Ovary (tissue), 10 donors: ENCODE measurements at places on chromosomes 4 and X. TPM values are rescaled to one million over a fixed set of nuclear protein-coding genes. Genes with fewer than 3 reads are reported as not detected.

RBMXL3 gene
- total RNA-seq, result not detected

CENPE gene
- total RNA-seq, result 1.8 TPM

SPANXB1 gene
- total RNA-seq, result not detected

ZNF718 gene
- total RNA-seq, result 4.8 TPM

OTC gene
- 0.28 TPM for total RNA-seq

COL4A5 gene
- 18.8 TPM for total RNA-seq

ARSH gene
- not detected for total RNA-seq

NXF2B gene
- not detected for total RNA-seq

GRCh38 chrX:20042221-20042620 lies 51.4 kb upstream of the BCLAF3 start:
- no peaks in the 10 kb centered on the region for H3K27me3 ChIP-seq
- H3K4me1 ChIP-seq, result no peaks in the 10 kb centered on the region
- H3K4me3 ChIP-seq, result no peak overlapping the region
- H3K27ac ChIP-seq, result no peak overlapping the region
- DNase-seq, result no peak

DNA sequence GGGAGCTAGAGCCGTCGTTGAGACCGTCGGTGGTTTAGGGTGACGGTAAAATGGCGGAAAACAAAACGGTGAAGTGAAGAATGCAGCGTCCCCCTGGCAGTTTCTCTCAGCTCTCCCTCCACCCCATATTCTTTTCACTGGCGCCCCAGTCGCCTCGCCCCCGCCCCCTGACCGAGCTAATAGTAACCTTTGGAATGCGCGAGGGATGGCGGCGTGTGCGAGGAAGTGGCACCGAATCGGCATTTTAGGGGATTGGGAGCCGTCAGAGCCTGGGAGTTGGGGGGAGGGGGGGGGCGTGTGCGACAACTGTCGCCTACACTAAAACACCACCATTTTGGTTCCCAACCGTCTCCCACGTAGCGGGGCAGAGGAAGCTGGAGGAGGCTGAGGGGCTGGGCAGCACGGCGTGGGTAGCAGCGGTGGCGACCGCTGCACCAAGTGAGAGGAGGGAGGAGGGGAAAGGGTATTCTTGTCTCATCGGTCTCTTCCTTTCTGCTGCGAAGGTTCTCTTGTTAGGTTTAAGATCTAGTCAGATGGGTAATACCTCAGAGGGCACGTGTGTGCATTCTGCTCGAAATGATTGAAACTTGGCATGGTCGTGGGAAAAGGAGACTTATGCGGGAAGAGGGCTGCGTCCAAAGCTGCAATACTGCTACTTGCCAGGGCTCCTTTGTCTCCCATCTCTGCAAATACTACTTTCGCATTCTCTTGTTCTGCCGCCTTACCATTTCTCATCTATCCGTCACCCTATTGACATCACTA lies 840 bp downstream of the ZNF711 start:
- H3K36me3 ChIP-seq, result no peaks in the 10 kb centered on the region
- peak; percentile 17 for DNase-seq
- H3K27ac ChIP-seq, result no peak overlapping the region
- peak overlapping the region; percentile 53 for H3K4me3 ChIP-seq
- H3K27me3 ChIP-seq, result no peaks in the 10 kb centered on the region
- no peaks in the 10 kb centered on the region for H3K4me1 ChIP-seq

DNA sequence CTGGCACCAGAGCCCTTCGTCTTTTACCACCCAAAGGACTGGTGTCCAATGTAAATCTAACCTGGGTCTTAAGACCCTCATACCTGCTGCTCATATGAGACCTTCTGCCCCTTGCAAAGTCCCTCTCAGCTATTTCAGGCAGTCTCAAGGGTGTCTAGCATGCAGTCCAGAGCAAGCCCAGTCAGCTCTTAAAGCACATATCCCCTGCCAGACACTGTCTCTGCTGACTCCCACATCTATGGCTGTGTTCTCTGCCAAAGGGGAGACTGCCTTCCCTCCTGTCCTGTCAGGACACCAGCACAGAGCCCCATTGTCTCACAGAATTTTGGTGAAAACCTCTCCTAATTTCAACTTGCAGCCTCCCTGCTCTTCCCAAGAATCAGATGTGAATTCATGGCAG lies 118.5 kb downstream of the PARM1 start:
- no peak overlapping the region for H3K27ac ChIP-seq
- no peak overlapping the region for H3K4me3 ChIP-seq
- no peaks in the 10 kb centered on the region for H3K27me3 ChIP-seq
- H3K4me1 ChIP-seq, result no peaks in the 10 kb centered on the region

DNA sequence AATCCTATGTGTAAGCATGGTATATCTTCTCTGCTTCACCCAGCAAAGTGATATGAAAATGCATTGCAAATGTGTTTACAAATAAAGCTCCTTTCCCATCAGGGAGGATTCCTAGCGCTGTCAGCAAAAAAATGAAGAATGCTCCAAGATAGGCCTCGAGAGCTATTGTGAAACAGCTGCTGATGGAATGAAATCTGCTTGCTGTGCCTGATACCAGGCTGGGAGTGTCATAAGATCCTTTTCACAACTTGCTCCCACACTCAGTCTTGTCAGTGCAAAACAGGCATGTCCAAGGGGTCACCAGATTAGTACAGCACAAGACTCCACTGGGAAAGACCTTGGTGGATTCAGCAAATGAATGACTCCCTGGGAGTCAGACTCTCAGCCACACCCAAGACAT lies 34.1 kb downstream of the HNRNPH2 start:
- H3K4me1 ChIP-seq, result no peaks in the 10 kb centered on the region
- H3K27ac ChIP-seq, result no peak overlapping the region
- no peak for DNase-seq

GRCh38 chr4:114038762-114039387 lies 59.4 kb upstream of the ARSJ start:
- H3K36me3 ChIP-seq, result no peaks in the 10 kb centered on the region
- H3K4me1 ChIP-seq, result no peaks in the 10 kb centered on the region
- H3K27me3 ChIP-seq, result no peaks in the 10 kb centered on the region

DNA sequence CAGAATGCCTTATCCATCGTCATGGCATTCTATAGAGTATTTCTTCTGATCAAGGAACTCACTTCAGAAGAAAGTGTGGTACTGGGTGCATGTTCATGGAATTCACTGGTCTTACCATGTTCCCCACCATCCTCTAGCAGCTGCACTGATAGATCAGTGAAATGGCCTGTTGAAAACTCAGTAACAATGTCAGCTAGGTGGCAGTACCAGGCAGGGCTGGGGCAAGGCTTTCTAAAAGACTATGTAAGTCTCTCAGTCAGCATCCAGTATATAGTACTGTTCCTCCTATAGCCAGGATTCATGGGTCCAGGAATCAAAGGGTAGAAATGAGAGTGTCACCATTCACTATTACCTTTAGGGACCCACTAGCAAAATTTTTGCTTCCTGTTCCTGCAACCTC lies 15.8 kb upstream of the LDB2 start:
- H3K36me3 ChIP-seq, result no peaks in the 10 kb centered on the region
- no peak overlapping the region for H3K27ac ChIP-seq
- no peaks in the 10 kb centered on the region for H3K4me1 ChIP-seq

DNA sequence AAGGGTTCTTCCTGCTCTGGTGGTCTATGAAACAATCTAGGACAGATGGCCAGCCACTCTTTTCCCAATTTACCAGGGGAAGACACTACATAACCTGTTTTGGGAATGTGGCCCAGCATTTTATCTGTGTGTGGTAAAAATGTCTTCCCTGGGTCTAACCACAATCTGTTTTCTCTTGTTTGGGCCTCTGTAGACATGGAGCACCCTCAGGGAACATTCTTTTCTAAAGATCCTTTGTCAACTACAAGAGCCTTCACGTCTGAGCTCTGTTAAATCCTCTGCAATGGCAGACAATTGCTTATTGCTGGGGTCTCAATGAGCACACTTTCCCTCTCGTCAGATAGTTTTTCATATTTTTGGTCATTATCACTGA lies 35.5 kb downstream of the PLAC1 start:
- H3K4me1 ChIP-seq, result no peaks in the 10 kb centered on the region
- no peak overlapping the region for H3K4me3 ChIP-seq
- H3K27me3 ChIP-seq, result no peaks in the 10 kb centered on the region
- DNase-seq, result no peak
- H3K36me3 ChIP-seq, result no peaks in the 10 kb centered on the region

DNA sequence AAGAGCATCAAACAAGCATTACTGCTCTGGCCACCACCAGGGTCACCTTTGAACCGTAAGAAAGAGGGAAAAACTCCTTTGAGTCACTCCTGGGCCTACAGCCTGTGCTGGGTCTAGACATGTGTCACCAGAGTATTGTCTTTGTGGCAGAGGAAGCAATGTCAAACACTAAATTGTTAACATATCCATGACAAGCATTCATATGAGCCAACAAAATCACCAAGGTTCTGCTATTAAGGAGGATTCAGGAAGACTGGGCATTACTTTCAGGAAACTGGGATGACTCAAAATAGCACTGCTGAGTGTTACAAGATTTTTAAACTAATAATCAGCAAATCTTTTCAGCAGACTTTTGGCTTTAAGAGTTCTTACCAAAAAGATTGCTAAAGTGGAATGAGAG lies 28.1 kb downstream of the LGI2 start:
- H3K4me3 ChIP-seq, result no peak overlapping the region
- no peaks in the 10 kb centered on the region for H3K27me3 ChIP-seq
- no peak for DNase-seq
- no peaks in the 10 kb centered on the region for H3K36me3 ChIP-seq

DNA sequence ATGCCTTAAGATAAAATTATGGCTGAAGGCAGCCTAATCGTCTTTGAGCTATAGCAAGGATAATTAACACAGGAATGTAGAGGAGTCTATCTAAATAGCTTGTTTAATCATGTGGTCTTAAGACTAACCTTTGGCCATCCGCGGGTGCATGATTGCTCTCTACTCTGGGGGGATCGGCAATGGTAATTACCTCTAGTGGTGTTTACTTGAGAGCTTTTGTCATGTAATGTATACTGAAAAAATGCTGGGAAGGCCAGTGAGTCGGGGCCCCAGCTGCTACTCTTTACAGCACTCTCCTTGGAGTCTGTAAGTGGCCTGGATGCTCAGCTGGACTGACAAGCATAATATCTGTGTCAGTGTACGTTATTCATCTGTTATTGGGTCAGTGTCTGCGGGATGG lies 65.5 kb upstream of the GNPDA2 start:
- no peaks in the 10 kb centered on the region for H3K27me3 ChIP-seq
- H3K27ac ChIP-seq, result no peak overlapping the region
- H3K4me1 ChIP-seq, result no peaks in the 10 kb centered on the region
- H3K36me3 ChIP-seq, result no peaks in the 10 kb centered on the region

GRCh38 chr4:128068918-128069317 lies 7.8 kb downstream of the LARP1B start:
- H3K27me3 ChIP-seq, result no peaks in the 10 kb centered on the region
- H3K27ac ChIP-seq, result no peak overlapping the region
- H3K36me3 ChIP-seq, result no peaks in the 10 kb centered on the region
- H3K4me3 ChIP-seq, result no peak overlapping the region
- no peaks in the 10 kb centered on the region for H3K4me1 ChIP-seq

DNA sequence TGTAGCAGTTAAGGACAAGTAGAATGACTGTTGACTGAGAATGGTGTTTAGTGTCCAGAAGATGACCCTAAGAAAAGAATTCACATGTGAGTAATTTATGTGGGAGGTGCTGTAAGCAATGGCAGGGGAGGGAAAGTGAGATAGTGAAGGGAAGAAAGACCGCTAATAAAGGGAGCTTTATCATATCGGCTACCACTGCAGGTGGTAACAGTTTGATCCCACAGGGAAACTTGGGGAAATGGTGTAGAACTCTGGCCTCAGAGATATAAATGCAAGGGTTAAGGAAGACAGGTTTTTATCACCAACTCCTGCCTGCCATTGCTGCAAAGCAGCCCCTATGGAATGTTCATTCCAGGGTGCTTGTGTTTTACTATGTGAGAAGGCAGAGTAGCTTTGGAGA lies 489.6 kb downstream of the STPG2 start:
- H3K27me3 ChIP-seq, result no peaks in the 10 kb centered on the region
- no peak for DNase-seq
- no peaks in the 10 kb centered on the region for H3K36me3 ChIP-seq

GRCh38 chrX:139762400-139763183 lies 54.6 kb upstream of the MCF2 start:
- H3K27me3 ChIP-seq, result no peaks in the 10 kb centered on the region
- DNase-seq, result no peak
- H3K36me3 ChIP-seq, result no peaks in the 10 kb centered on the region
- H3K27ac ChIP-seq, result no peak overlapping the region
- no peak overlapping the region for H3K4me3 ChIP-seq

DNA sequence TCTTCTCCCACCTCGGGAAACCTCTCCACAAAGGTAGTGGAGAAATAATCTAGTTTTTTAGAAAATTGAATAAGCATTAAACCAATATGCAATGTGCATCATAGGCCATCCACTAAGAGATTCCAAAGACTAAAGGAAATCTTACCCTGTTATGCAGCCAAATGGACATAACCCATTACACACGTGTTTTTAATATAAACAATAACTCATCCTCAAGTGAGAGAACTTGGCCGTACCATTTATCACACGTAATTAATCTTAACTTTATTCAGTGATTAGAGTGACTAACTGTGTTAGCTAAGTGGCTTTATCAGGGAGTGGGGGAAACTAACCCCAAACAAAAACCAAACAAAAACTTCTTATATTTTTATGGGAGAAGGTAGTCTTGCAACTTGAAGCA lies 57.8 kb downstream of the AFM start:
- no peak overlapping the region for H3K27ac ChIP-seq
- no peak overlapping the region for H3K4me3 ChIP-seq
- H3K27me3 ChIP-seq, result no peaks in the 10 kb centered on the region
- no peaks in the 10 kb centered on the region for H3K36me3 ChIP-seq
- H3K4me1 ChIP-seq, result no peaks in the 10 kb centered on the region
- DNase-seq, result no peak

GRCh38 chr4:41976775-41977516 lies 4.6 kb upstream of the DCAF4L1 start:
- no peaks in the 10 kb centered on the region for H3K4me1 ChIP-seq
- DNase-seq, result no peak
- H3K27me3 ChIP-seq, result no peaks in the 10 kb centered on the region
- no peak overlapping the region for H3K4me3 ChIP-seq
- H3K36me3 ChIP-seq, result no peaks in the 10 kb centered on the region

DNA sequence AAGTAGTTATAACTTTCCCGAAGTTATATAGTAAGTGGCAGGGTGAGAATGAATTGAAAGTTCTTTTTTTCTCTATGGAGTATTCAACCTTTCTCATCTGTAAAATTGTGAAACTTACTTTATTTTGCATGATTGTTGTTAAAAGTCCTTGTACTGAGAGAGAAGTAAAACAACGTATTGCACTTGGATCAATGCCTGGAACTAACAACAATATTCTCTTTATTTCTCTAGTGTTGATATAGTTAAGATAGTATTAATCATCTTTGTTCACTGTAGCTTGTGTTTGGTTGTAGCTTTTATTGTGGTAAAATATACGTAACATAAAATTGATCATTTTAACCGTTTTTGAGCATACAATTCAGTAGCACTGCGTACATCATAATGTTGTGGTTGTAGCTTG lies 48.7 kb downstream of the STIM2 start:
- no peaks in the 10 kb centered on the region for H3K27me3 ChIP-seq
- no peak for DNase-seq
- peaks cover 14% of the 10 kb centered on the region for H3K4me1 ChIP-seq
- H3K27ac ChIP-seq, result no peak overlapping the region
- no peaks in the 10 kb centered on the region for H3K36me3 ChIP-seq

- no peaks in the 10 kb centered on the region for H3K27me3 ChIP-seq
- H3K4me1 ChIP-seq, result no peaks in the 10 kb centered on the region
- H3K27ac ChIP-seq, result no peak overlapping the region
- no peaks in the 10 kb centered on the region for H3K36me3 ChIP-seq
- no peak for DNase-seq
These were observed 43.2 kb upstream of the NEIL3 start for GRCh38 chr4:177266506-177266905.
